ENCODE measurements at places on chromosomes 2 and 18. TPM values are rescaled to one million over a fixed set of nuclear protein-coding genes. Genes with fewer than 3 reads are reported as not detected.

DNA sequence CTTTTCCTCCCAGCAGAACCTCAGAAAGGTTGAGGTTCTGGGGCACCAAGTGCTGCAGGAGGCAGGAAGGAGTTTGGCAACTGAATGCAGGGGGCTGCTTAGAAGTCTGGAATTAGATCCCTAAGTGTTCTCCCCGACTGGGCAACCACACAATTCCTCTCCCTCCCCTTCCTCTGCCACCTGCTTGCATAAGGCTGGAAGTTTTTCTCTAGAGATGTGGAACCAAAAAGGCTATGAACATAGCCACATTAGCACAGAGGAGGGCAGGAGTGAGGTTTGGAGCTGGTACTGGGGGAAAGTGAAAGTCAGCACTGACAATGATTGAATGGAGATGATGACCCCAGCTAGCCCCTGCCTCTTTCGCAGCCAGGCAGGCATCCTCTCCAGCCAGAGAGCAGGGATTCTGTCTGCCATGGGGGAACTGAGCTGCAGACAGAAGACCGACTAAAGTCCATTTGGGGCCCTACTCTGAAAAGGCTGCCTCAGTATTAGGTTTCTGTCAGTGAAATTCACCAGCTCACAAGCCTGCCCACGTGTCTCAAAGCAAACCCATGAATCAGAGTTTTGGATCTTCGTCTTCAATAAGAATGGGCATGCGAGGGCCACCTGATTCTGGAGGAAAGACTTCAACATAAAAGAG lies 87.9 kb upstream of the ITGA6 start:
- H3K27ac ChIP-seq: peak overlapping the region; percentile 88
- no peak for DNase-seq
- no peaks in the 10 kb centered on the region for H3K27me3 ChIP-seq
- no peaks in the 10 kb centered on the region for H3K36me3 ChIP-seq

DNA sequence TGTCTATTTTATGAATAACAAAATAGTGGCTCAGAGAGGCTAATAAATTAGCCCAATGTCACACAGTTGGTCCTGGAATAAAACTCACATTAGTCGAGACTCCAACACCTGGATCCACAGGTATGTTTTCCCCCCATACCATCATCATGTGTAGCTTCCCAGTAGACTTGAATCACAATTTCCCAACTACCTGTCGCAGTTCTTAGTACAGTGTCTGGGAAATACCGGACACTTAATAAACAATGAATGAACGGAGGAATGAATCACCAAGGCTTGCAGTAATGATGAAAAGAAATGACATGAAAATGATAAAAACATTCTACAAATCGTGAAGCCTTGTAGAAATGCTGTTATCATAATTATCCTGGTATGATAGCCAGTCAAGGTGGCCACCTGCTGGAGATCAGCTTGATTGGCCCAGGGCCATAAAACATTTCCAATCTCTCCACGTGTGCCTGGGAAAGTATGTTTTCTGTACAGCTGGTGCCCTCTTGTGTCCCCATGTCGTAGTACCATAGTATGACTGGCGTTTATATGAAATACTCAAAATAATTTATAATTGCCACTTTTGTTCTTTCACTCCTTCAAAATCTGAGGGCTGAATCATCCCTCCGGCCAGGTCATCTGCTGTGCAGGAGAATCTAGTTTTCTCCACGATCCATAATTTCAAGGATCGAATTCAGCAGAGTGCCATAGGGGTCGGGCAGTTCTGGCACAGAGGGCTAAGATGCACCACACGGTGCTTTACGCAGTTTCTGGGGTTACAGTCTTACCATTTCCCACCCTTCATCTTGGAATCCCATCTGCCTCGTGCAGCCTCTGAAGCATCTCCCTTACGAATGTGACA lies 95.4 kb downstream of the LAMA1 start:
- no peaks in the 10 kb centered on the region for H3K27me3 ChIP-seq
- H3K4me1 ChIP-seq: no peaks in the 10 kb centered on the region
- H3K4me3 ChIP-seq: no peak overlapping the region
- peak overlapping the region; percentile 39 for H3K27ac ChIP-seq
- peaks cover 7% of the 10 kb centered on the region for H3K36me3 ChIP-seq

GRCh38 chr2:152200101-152200500 lies 24.5 kb upstream of the STAM2 start:
- H3K4me3 ChIP-seq: no peak overlapping the region
- no peaks in the 10 kb centered on the region for H3K36me3 ChIP-seq
- peak overlapping the region; percentile 74 for H3K27ac ChIP-seq
- no peaks in the 10 kb centered on the region for H3K27me3 ChIP-seq

GRCh38 chr2:229689307-229689839 lies 25.0 kb downstream of the DNER start:
- no peak overlapping the region for H3K27ac ChIP-seq
- no peak overlapping the region for H3K4me3 ChIP-seq
- DNase-seq: no peak
- H3K4me1 ChIP-seq: no peaks in the 10 kb centered on the region
- H3K36me3 ChIP-seq: no peaks in the 10 kb centered on the region

DNA sequence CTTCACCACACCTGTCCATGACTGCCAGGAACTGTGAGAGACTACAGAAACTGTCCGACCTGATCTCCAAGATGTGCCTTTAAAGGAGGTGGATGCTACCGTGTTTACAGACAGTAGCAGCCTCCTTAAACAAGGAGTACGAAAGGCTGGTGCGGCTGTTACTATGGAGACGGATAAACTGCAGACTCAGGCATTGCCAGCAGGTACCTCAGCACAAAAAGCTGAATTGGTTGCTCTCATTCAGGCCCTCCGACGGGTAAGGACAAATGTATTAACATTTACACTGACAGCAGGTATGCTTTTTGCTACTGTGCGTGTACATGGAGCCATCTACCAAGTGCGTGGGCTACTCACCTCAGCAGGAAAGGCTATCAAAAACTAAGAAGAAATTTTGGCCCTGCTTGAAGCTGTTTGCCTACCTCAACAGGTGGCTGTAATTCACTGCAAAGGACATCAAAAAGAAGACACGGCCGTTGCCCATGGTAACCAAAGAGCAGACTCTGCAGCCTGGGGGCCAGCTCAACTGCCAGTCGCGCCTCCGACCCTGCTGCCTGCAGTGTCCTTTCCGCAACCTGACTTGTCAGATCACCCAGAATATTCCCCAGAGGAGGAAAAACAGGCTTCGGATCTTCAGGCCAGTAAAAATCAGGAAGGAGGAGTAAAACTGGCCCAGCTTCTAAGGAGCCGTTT lies 30.9 kb downstream of the SKA1 start:
- H3K4me3 ChIP-seq: no peak overlapping the region
- DNase-seq: no peak
- peaks cover under 1% of the 10 kb centered on the region for H3K4me1 ChIP-seq
- no peak overlapping the region for H3K27ac ChIP-seq

GRCh38 chr18:11368020-11368419 lies 218.7 kb upstream of the PIEZO2 start:
- no peak overlapping the region for H3K4me3 ChIP-seq
- peak; percentile 0 for DNase-seq
- no peaks in the 10 kb centered on the region for H3K4me1 ChIP-seq

- no peaks in the 10 kb centered on the region for H3K36me3 ChIP-seq
- DNase-seq: no peak
- H3K27ac ChIP-seq: no peak overlapping the region
- H3K27me3 ChIP-seq: peaks cover 20% of the 10 kb centered on the region
- H3K4me3 ChIP-seq: no peak overlapping the region
These were observed 291.0 kb upstream of the CDH19 start for GRCh38 chr18:66894851-66895250.

DNA sequence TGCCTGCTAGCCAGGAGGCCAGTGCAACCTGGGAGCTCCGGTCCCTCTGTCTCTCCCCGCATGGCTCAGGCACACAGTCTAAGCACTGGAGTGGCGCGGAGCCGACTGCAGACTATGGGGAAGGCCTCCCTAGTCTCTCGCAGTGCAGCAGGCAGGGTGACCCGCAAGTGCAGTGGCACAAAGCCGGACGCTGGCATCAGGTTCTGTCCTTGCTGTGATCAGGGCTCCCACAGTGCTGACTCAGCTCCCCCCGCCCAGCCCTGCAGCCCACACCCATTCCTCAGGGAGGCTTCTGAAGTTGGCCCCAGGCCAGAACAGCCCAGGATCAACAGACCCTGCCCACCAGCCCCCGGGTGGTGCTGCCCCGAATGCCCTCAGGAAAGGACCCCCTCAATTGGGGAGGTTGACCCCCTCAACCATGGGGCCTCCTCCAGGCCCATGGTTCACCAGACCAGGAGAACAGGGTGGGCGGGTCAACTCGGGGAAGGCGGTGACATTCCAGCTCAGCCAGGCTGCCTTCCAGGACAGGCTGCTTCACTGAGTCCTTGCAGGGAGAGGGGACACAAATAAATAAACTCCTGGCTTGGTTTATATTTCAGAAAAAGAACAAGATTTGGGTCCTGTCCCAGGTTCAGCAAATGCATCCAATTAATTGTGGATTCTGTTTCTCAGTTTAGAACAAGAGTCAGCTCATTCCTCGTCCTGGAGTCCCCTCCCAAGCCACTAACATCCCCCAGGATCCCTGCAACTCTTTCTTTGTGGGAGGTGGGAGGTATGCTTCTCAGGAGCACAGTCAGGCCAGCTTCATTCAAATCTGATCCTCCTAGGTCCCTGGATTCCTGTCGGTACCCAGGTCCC lies 12.2 kb downstream of the BIN1 start:
- H3K27ac ChIP-seq: peak overlapping the region; percentile 39
- peaks cover 7% of the 10 kb centered on the region for H3K36me3 ChIP-seq
- peak; percentile 53 for DNase-seq
- H3K4me1 ChIP-seq: peaks cover 32% of the 10 kb centered on the region
- H3K4me3 ChIP-seq: peak overlapping the region; percentile 35
- H3K27me3 ChIP-seq: no peaks in the 10 kb centered on the region

GRCh38 chr18:49228187-49228586 lies 232.3 kb downstream of the DYM start:
- H3K4me3 ChIP-seq: no peak overlapping the region
- H3K27me3 ChIP-seq: no peaks in the 10 kb centered on the region
- H3K27ac ChIP-seq: no peak overlapping the region
- DNase-seq: no peak
- peaks cover 22% of the 10 kb centered on the region for H3K4me1 ChIP-seq

- DNase-seq: no peak
- no peaks in the 10 kb centered on the region for H3K36me3 ChIP-seq
- H3K27me3 ChIP-seq: no peaks in the 10 kb centered on the region
- H3K27ac ChIP-seq: no peak overlapping the region
These were observed 28.5 kb downstream of the NOL4 start for GRCh38 chr18:34196256-34196655.

- no peaks in the 10 kb centered on the region for H3K36me3 ChIP-seq
- no peak overlapping the region for H3K4me3 ChIP-seq
- peaks cover 13% of the 10 kb centered on the region for H3K4me1 ChIP-seq
These were observed 76.6 kb downstream of the COBLL1 start for GRCh38 chr2:164764996-164765395.

- DNase-seq: no peak
- no peak overlapping the region for H3K27ac ChIP-seq
- H3K4me1 ChIP-seq: no peaks in the 10 kb centered on the region
- H3K36me3 ChIP-seq: no peaks in the 10 kb centered on the region
- no peak overlapping the region for H3K4me3 ChIP-seq
- no peaks in the 10 kb centered on the region for H3K27me3 ChIP-seq
These were observed 328.2 kb upstream of the COL3A1 start for GRCh38 chr2:188645986-188646385.

DNA sequence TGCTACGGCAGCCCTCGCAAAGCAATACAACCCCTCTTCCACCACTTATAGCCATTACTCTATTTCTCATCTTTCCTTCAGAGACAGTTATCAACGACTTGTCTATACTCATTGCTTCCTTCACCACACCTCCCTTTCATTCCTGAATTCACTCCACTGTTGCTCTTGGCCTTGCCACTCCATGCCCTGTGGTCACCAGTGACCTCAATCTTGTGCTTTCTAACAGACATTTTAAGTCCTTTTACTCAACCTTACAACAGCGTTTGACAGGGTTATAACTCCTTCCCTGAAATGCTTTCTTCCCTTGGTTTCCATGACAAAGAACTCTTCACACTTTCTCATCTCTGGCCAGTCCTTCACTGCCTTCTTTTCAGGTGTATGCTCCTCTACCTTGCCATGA lies 90.6 kb upstream of the CCDC141 start:
- peaks cover 8% of the 10 kb centered on the region for H3K36me3 ChIP-seq
- H3K4me1 ChIP-seq: no peaks in the 10 kb centered on the region

- DNase-seq: peak; percentile 23
- peaks cover 10% of the 10 kb centered on the region for H3K4me1 ChIP-seq
- H3K27ac ChIP-seq: peak overlapping the region; percentile 43
- H3K4me3 ChIP-seq: no peak overlapping the region
- H3K27me3 ChIP-seq: no peaks in the 10 kb centered on the region
These were observed 473.6 kb downstream of the NUP35 start for GRCh38 chr2:183597841-183598240.

- H3K4me3 ChIP-seq: no peak overlapping the region
- H3K27ac ChIP-seq: no peak overlapping the region
- H3K36me3 ChIP-seq: no peaks in the 10 kb centered on the region
- H3K4me1 ChIP-seq: no peaks in the 10 kb centered on the region
These were observed 429.5 kb upstream of the TNP1 start for GRCh38 chr2:217289177-217289906.

- no peaks in the 10 kb centered on the region for H3K36me3 ChIP-seq
- no peak for DNase-seq
- no peak overlapping the region for H3K27ac ChIP-seq
- H3K27me3 ChIP-seq: peaks cover 39% of the 10 kb centered on the region
- H3K4me3 ChIP-seq: no peak overlapping the region
- no peaks in the 10 kb centered on the region for H3K4me1 ChIP-seq
These were observed 5.4 kb upstream of the CNDP1 start for GRCh38 chr18:74528913-74529312.

DNA sequence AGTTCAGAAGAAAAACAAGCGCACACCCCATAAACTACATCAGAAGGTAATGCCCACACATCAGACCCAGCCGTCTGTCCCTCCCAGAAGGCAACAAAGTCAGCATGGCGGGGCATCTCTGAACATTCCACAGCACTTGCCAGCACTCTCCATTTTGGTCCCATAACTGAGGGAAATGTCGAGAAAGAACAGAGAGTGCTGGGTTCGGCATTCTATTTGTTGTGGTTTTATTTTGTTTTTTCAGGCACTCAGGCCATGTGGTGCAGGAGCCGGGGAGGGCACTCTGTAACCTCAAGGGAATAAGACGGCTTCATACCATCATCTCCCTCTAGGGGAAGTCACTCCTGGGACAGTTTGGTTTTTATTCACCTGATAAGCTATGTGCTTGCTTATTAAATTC lies 156.0 kb downstream of the SEPTIN10 start:
- DNase-seq: no peak
- H3K4me1 ChIP-seq: no peaks in the 10 kb centered on the region
- H3K4me3 ChIP-seq: no peak overlapping the region

GRCh38 chr2:214139630-214140284 lies 271.1 kb upstream of the VWC2L start:
- H3K4me3 ChIP-seq: no peak overlapping the region
- no peak for DNase-seq
- peak overlapping the region; percentile 63 for H3K27ac ChIP-seq
- no peaks in the 10 kb centered on the region for H3K27me3 ChIP-seq
- no peaks in the 10 kb centered on the region for H3K36me3 ChIP-seq

TCF7L1 gene
- 1.1 TPM for total RNA-seq

LYPD6B gene
- 0.37 TPM for total RNA-seq

ADI1 gene
- 50.1 TPM for total RNA-seq

BOLL gene
- total RNA-seq: not detected

TBR1 gene
- total RNA-seq: 0.26 TPM

MBP gene
- 31.6 TPM for total RNA-seq

B3GNT7 gene
- not detected for total RNA-seq
